ENCODE measurements at places on chromosomes 7 and 10.

GRCh38 chr7:33325754-33326484, 196.6 kb downstream of the BBS9 start:
- DNase-seq, result no peak

- no peak for DNase-seq
Measured at GRCh38 chr7:80790877-80791276, 128.0 kb downstream of the SEMA3C start.

- DNase-seq, result no peak
Measured at GRCh38 chr10:34641147-34641912, 173.8 kb downstream of the PARD3 start.

GRCh38 chr10:13703101-13703818, 116.5 kb downstream of the PRPF18 start:
- DNase-seq, result no peak

GRCh38 chr7:140540136-140540777, 61.0 kb upstream of the MKRN1 start:
- no peak for DNase-seq

GRCh38 chr7:141161550-141162535, 88.0 kb downstream of the TMEM178B start:
- DNase-seq, result no peak

- DNase-seq, result no peak
Measured at GRCh38 chr10:29228562-29228961, 60.3 kb upstream of the LYZL1 start.
